ENCODE measurements at places on chromosomes 3 and 15.
A peak's percentile ranks its signal among the peaks of the same experiment; 100 is the strongest.

DNA sequence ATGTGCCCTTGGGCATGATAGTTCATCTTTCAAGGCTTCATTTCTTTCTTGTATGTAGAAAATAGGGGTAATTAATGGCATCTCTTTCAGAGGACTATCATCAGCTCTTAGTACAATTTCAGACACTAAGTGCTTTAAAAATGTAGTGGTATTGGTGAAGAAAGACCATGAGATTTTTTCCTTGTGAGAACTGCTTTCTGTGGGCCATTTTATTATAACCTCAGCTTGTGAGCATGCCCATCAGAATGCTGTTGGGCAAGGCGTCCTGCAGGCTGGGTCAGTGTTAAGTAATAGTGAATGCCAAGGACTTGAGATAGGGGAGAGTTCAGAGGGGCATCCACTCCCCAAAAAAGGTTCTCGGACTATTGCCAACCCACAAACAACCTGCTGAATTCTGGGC is 187.9 kb downstream of the GHSR start:
- no peak for DNase-seq

DNA sequence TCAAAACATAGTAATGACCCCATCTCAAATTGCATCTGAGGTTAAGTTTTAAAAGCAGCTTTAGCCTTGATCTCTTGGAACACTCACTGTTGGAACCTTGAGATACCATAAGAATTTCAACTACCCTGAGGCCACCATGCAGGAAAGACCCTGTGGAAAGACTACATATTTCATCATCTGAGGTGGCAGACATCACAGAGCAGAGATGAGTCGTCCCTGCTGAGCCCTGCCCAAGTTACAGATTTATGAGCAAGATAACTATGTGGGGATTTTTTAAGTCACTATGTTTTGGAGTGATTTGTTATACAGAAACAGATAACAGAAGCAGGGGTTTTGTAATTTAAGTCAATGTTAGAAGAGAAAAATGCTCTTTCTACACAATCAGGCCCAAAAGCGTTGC is 168.4 kb downstream of the STAC start:
- DNase-seq, result no peak

DNA sequence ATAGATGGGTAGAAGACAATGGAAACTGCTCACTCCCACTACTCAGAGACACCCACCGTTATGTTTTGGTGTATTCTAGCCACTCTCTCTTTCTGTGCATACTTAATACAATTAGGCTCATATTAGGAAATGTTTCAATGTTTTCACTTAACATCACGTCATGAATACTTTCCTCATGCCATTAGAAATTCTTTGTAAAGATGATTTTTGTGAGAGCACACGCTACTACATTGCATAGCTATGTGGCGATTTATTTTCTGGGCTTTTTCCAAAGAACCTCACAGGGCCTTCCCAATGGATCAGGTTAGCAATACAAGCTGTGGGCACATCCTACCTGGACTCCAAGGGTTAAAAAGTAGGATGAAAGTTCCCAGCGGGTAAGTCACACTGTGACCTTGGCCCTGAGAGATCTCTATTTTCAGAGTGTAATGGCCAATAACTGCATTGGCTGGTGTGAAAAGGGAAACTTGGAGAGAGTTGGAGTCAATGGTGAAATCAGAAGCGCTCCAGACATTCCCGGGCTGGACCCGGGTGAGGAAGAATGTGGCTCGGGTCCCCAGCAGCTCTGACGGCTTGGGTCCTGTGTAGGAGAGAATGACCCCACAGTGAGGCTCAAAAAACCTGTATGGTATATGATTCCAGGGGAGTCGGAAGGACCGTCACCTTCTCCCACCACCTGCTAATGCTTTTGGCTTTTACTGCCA is 25.8 kb upstream of the TGM5 start:
- DNase-seq, result no peak

DNA sequence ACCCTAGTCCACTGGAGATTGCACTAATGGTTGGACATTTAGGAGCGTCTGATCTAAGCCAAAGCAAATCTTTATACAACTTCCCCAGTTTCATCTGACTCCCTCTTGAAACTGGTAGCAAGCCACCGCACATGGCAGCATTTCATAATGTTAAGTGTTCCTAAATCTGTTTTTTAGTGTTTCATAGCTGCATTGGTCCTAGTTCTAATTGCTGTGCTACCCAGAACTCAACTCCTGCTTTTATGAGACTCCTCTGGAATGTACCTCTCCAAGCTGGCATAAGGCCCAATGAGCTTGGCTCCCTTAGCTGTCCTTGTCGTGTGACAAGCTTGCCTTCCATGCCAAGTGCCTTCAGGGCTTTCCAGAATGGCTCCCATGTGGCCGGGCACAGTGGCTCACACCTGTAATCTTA is 65.3 kb upstream of the FLNB start:
- no peak for DNase-seq

- peak; percentile 35 for DNase-seq
Observed at GRCh38 chr3:188060840-188061544, 93.0 kb upstream of the LPP start.

GRCh38 chr3:82505079-82505756 is 743.8 kb upstream of the GBE1 start:
- no peak for DNase-seq

Data from T-cell (primary cell).